Cardiac atrium fibroblast (primary cell): ENCODE measurements at places on chromosomes 5 and 9. TPM values are rescaled to one million over a fixed set of nuclear protein-coding genes. Genes with fewer than 3 reads are reported as not detected.

EFNA5 gene
- total RNA-seq, result 1.6 and 2.4 TPM in 2 replicates

SLC6A18 gene
- not detected in 2 replicates for total RNA-seq

IL9 gene
- total RNA-seq, result not detected in 2 replicates

PDE6A gene
- not detected in 2 replicates for total RNA-seq

LURAP1L gene
- 7.6 and 16.2 TPM in 2 replicates for total RNA-seq

PNPLA7 gene
- total RNA-seq, result 0.81 and 0.90 TPM in 2 replicates

PGM5 gene
- total RNA-seq, result 0.18 and 0.32 TPM in 2 replicates

TSSK1B gene
- 0.97 TPM in 1 of 2 replicates, not detected in the other for total RNA-seq

FLT4 gene
- total RNA-seq, result under 0.01 and 1.8 TPM in 2 replicates

ECM2 gene
- total RNA-seq, result 5.8 and 6.0 TPM in 2 replicates

GIN1 gene
- 1.8 and 2.6 TPM in 2 replicates for total RNA-seq

MELK gene
- total RNA-seq, result 12.5 and 15.6 TPM in 2 replicates

TESK1 gene
- 14.1 and 16.1 TPM in 2 replicates for total RNA-seq
